ENCODE measurements at places on chromosomes 1 and 21.
A peak's percentile ranks its signal among the peaks of the same experiment; 100 is the strongest.

DNA sequence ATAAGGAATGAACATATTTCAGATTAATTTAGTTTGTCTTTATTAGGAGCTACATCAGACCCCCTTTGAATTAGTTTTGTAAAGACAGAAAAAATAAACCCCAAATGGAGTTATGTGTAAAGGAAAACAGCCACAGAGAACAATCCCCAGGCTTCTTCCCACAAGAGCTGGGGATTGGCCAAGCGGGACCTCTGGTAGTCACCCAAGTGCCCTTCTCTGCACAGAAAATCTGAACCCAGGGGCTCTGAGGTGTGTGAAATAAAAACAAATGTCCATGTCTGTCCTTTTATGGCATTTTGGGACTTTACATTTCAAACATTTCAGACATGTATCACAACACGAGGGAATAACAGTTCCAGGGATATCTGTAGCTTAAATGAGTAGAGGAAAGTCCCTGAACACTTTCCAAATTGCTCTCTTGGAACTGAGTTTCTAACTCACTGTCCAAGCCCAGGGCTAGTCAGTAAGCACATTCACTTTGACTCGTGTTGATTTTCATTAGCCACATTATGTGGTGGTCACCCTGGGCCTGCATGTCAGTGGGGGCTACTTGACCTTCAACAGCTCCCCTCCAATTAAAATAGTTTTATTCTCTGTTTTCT lies 22.5 kb downstream of the DPT start:
- DNase-seq: no peak

DNA sequence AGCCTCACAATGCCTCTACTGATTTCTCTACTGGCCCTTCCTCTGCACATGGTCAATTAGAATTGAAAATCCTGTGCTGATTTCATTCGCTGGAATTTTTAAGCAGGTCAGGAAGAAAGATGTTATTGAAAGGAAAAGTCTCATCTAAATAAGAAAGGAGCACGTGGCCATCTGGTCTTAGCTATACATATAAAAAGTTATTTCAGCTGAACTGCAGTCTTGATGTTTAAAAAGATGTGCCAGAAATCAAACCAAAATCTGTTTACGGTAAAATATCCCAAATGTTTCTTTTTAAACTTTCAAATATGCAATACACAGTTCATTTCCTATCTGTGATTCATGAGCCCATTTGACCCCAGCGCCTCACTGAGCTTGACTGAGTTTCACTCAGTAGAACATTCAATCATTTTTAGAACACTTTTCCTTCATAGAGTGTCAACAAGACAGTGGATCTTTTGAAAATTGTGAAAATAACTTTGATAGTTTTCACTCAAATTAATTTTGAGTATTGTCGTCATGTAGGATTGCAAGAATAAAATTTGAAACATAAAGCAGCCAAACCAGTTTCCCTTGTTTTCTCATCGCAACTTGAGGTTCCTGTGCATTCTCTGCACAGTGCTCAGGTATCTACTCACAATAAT lies 293.6 kb downstream of the PTPRC start:
- no peak for DNase-seq

DNA sequence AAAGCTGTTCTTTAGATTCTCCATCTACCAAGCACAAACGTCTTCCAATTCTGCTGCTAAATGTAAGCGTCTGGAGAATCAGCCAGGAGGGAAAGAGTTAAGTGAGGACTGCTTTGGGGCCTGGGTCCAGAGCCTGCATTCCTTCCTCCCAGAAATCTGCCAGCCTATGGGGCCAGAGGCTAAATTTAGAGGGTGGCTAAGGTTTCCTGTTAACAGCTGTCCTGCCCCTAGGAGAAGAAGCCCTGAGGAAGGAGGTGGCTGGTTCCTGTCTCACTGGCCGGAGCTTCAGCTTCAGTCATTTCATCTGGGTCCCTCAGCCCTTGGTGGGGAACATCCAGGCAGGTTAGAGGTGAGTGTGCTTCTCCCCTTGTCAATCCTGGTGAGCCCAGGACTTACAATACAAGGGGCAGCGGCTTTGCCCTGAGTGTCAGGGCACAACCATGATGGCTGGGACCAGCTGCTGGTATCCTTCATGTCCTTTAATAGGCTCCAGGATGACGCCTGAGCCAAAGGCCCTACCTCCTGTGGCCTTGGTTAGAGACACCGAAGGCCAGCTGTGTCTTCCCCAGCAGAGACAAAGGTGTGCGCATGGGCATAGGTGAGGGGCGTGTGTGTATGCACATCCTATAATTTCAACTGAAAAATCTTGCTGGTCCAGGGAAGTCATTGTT lies at the start of gene STYXL2:
STYXL2 (plus strand) TSS at position 230 of the 671 bp plus-strand sequence. CDS start 775 bp downstream, outside the sequence.
- DNase-seq: no peak

DNA sequence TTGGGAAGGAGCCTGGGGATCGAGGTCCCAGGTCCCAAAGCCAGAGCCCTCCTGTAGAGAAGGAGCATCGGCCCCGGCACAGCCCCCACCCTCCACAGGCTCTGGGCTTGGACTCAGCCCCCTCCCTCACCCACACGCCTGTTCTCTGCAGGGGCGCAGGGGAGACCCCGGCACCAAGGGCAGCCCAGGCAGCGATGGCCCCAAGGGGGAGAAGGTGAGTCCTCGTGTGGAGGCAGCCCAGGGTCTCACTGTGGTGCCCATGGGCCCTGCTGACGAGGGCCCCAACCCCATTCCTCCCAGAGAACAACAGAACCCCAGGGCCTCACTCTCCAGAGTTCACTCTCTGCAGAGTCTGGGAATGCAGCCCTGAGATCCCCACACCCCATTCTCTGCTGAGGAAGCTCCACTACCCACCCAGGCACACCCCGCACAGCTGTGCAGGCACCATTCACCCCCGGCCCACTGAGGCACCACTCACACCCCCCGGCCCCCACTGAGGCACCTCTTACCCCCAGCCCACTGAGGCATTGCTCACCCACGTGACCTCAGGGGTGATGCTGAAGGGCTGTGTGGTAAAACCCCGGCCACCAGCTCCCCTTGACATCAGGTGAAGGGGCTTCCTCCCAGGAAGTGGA lies 21.8 kb downstream of the COL6A2 start:
- DNase-seq: peak; percentile 5

- DNase-seq: no peak
Observed at GRCh38 chr21:37866027-37866426, 50.2 kb downstream of the KCNJ6 start.

GRCh38 chr1:76824106-76824505 lies 43.2 kb upstream of the ST6GALNAC5 start:
- no peak for DNase-seq

DNA sequence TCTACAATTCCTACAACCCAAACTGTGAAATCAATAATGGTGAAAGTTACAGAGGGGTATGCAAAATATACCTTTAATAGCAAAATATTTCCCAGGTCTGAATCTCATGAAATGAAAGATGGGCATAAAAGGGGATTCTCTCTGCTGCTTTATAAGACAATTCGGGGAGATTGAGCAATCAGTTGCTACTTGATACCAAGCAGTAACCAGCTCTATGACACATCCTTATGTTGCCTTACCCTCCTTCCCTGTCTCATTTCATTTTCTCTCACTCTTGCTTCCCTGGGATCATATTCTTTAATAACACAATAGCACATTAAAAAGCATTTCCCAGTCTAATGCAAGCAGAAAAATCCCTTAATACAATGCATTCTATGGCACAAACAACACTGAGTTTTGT lies 29.0 kb downstream of the ZSWIM5 start:
- DNase-seq: no peak

DNA sequence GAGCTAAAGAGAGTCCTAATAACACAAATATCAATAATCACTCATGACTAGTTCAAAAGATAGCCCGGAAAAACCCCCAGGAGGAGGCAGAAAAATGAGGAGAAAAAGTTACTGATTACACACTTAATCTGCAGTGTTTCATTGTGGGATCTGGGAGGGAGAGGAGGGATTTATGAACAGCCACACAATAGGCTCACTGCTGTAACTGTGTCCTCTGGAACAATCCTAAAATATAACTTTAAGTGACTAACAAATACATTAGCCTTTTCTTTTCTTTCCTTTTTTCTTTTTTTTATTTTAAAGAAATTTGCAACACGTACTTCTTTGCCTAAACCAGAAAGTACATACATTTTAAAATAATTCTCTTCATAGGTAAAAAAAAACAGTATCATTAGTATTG lies 106.3 kb upstream of the LBR start:
- DNase-seq: no peak

DNA sequence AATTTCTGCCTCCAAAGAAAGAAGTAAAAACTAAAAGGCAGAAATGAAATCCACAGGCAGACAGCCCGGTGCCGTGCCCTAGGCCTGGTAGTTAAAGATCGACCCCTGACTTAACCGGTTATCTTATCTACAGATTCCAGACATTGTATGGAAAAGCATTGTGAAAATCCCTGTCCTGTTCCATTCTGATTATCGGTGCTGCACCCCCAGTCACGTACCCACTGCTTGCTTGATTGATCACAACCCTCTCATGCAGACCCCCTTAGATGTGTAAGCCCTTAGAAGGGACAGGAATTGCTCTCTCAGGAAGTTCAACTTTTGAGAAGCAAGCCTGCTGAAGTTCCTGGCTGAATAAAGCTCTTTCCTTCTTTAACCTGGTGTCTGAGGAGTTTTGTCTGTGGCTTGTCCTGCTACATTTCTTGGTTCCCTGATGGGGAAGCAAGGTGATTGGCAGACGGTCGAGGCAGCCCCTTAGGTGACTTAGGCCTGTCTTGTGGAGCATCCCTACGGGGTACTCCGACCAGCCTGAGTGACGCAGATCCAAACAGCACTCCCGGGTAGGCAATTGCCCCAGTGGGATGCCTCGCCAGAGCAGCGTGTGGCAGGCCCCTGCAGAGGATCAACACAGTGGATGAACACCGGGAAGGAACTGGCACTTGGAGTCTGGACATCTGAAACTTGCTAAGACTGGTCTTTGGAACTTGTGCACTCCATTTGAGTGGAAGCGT lies 111.2 kb upstream of the PPM1J start:
- no peak for DNase-seq

DNA sequence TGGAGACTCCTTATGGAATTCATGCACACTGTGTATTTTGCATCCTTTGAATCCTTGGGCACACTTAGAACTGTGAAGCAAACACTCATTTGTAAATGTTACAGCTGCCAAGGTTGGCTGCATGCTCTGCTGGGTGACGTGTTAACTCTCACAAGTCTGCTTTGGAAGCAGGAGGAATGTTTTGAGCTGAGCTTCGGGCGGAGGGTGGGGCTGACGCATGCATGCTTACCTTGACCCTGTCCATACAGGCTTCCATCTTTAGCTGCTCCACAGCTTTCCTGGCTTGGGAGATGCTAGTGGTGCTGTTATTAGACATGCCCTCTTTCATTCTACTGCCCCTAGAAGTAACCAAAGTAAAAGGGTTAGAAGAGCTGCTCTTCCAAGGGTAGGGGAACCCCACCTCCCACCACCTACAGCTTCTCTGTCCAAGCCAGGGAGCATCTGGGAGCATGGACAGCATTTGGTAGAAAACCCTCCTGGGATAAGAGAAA lies 66.0 kb downstream of the GNG4 start:
- DNase-seq: no peak

GRCh38 chr1:31423418-31423947 lies 10.5 kb downstream of the SERINC2 start:
- DNase-seq: no peak

- no peak for DNase-seq
Observed at GRCh38 chr1:196102826-196103225, 505.4 kb downstream of the KCNT2 start.

DNA sequence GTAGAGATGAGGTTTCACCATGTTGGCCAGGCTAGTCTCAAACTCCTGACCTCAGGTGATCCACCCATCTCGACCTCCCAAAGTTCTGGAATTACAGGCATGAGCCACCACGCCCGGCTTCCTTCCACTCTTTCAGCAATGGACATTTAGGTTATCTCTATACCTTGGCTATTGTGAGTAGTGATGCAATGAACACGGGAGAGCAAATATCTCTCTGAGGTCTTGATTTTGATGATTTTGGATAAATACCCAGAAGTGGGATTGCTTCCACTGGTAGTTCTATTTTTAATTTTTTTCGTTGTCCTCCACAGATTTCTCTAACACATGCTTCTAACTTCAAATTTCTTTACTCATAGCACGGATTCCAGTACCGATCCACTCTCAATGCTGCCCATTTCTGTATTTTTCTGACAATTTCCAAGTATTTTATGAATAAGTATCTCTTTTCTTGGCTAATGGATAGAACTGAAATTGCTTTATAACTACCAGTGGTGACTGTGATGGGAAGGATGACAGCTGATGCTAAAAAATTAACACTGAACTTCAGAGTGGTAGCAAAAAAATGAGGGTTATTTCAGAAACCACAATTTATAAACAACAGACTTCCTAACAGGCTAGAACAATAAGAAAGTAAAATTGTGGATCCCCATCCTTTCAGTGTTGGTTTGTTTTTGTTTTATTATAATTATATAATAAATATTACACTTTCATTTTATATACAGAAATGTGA lies 327.5 kb upstream of the RUNX1 start:
- no peak for DNase-seq
